AG08396 (cell line): ENCODE measurements at places on chromosomes 12 and 14.

GRCh38 chr14:25833341-25834126 is 764.3 kb downstream of the NOVA1 start:
- no peak for DNase-seq

DNA sequence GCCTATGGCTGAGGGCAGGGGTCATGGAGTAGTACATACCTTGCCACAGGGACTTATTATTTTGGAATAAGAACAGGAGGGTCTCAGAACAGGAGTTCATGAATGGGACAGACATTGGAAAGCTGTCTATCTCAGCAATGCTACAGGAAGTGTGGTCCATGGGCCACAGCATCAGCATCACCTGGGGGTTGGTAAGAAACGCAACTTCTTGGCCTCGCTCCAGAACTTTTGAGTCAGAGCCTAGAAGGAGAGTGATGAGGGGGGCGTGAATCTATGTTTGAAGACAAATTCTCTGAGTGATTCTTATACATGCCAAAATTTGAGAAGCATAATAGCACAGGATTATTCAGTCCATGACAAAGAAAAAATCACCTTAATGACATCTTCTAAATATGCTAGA is 156.6 kb downstream of the RPAP3 start:
- no peak for DNase-seq

DNA sequence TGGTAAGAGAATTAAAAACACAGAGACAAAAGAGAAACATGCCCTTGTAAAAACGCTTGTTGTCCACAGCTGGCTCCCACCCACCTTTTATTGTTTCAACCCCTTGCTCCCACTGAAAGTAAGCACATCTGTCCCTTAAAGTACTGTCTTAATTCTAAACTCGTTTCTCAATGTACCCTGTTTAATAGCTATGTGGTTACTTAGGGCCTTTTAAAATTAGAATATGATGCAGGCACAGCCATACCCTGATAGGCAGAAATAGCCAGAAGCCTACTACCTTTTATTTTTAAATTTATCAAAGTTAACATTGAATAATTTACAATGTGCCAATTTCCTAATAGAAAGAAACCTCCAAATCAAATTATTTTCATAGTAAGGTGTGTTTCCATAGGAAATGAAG is 4.0 kb upstream of the MGAT4C start:
- DNase-seq, result no peak

DNA sequence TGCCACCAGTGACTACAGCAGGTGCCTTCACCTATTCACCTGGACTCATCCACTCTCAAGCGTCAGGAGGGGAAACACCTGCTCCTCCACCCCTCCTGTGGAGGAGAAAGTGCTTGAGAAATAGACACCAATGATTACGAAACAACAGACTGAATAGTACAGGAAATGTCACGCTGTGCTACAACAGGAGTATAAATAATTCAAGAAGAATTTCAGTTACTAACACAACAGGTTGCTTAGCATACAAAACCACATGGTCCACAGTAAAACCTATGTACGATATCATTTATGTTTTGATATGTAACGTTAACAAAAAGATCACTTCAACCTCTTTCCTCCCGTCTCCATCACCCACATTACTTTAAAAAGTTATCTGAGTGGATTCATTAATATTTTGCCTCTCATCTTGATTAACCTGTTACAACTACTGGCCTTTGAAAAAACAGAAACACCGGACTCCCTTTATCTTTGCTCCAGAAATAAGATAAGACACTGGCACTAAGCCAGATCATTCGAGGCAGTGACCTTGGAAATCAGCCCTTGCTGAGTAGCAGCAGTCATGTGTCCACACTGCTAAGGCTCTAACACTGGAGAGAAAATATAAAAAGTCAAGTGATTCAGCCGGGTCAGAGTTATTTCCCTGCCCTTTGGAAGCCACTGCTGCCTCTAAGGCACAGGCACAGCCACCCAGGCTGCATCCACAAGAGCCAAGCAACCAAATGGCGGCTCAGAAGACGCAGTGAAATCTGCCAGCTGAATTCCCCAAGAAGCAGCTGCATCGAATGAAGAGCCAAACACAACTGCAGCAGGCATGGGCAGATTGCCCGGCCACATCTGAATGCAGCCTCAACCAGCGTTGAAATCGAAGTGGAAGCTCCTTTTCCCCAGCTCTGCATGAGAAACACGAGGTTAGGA is 40.9 kb downstream of the NT5DC3 start:
- peak; percentile 52 for DNase-seq

DNA sequence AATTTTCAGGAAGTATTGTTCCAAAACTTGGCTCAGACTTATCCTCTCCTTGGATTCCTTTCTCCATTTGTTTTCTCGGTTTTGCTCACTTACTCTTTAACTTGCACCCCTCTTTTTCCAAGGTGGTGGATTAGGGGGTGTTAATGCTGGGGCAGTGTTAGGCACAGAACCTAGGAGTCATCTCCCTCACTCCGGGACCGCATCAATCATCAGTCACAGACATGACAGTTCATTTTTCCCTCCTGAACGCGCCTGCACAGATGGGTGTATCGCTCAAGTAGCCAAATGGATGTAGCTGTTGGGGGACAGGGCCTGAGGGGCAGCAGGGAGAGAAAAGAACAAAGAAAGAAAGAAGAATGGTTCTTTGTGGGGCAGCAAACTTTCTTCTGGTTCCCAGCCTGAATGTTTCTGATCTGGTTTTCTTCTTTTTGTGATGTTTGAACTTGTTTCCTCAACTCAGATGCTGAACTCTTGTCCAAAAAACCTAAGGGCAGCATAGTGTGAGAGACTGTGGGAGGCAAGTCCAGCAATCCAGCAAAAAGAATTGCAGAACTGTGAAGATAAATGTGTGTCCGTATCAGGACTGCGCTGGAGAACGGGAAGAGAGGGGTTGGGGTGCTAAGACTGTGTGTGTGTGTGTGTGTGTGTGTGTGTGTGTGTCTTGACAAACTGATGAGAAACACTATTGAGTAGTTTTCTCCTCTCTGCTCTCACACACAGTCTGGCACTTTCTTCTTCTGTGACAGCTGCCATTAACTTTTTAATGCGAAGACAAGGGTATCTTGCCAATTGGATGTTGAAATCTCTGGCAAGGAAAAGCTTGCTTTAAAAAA is 131.1 kb downstream of the FBXL14 start:
- DNase-seq, result no peak

DNA sequence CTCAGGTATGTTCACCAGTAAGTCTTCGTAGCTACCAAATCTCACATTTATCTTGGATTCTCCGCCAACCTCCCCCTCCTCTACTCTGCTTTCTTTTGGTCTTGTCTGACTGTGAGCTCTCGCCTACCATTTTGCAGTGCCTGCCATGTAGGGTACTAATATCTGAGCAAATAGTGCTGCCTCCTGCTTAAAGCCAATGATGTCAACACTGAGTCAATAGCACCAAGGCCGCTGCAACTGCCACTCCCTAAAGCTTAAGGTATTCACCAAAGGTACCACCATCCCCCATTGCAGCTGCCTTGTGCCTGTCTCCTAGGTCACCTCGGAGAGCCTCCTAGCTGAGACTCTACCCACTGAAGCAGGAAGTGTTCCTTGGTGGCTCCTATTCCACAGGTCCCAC is 114.8 kb upstream of the FUT8 start:
- DNase-seq, result no peak
